ENCODE measurements at places on chromosomes 4 and X. TPM values are rescaled to one million over a fixed set of nuclear protein-coding genes. Genes with fewer than 3 reads are reported as not detected.

MAGEA4 gene
- total RNA-seq = not detected

DNA sequence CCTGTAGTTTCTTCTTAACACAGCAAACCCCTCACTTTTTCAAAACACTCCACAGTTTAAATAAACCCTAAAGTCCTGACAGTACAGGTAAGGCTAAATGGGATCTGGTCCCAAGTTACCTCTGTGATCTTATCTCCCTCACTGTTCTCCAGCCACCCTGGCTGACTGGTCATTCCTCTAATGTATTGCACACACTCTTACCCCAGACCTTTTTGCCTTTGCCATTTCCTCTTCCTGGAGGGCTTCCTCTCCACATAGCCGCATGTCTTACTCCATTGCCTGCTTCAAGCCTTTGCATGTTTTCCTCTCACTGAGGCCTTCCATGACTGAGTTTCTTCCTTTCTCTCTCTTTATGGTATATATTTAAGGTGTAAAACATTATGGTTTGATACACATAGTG is 19.5 kb upstream of the ANXA3 start:
- DNase-seq = no peak

GRCh38 chr4:110533940-110534339 is 58.0 kb downstream of the ENPEP start:
- no peak for DNase-seq

- no peak for DNase-seq
Observed at GRCh38 chrX:111411557-111411956, 435 bp downstream of the DCX start.

GRCh38 chrX:152635941-152636340 is 1.8 kb upstream of the GABRQ start:
- no peak for DNase-seq

Measured in CD4-positive, CD25-positive, alpha-beta regulatory T cell (primary cell).